Stimulated activated CD4-positive, alpha-beta T cell treated with anti-CD3 and anti-CD28 coated beads, Interleukin-4, amount 100 ng/mL, for 1 hour (primary cell): ENCODE measurements at places on chromosomes 1 and 21.
A peak's percentile ranks its signal among the peaks of the same experiment; 100 is the strongest.

DNA sequence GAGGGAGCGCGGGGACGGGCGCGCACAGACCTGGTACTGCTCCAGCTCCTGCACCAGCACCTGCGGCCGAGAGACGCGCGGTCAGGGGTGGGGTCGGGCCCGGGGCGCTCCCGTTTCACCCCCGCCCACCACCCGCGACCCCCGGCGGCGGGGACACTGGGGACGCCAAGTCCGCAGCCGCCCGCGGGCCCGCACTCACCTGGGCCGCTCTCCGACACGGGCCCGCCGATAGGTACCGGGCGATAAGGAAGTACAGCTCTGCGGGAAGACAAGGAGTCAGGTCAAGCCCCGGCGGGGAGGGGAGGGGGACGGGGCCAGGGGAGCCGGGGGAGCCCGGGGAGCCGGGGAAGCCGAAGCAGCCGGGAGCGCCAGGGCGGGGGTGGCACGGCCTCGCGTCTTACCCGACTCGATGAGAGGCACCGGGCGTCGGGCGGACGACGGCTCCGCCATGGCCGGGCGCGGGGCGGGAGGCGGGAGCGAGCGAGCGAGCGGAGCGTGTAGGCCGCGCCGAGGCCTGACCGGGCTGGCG, 326 bp downstream of the BRWD1 start:
- DNase-seq = peak; percentile 38

- no peak for DNase-seq
Observed at GRCh38 chr1:37020653-37021277, 13.6 kb downstream of the GRIK3 start.

DNA sequence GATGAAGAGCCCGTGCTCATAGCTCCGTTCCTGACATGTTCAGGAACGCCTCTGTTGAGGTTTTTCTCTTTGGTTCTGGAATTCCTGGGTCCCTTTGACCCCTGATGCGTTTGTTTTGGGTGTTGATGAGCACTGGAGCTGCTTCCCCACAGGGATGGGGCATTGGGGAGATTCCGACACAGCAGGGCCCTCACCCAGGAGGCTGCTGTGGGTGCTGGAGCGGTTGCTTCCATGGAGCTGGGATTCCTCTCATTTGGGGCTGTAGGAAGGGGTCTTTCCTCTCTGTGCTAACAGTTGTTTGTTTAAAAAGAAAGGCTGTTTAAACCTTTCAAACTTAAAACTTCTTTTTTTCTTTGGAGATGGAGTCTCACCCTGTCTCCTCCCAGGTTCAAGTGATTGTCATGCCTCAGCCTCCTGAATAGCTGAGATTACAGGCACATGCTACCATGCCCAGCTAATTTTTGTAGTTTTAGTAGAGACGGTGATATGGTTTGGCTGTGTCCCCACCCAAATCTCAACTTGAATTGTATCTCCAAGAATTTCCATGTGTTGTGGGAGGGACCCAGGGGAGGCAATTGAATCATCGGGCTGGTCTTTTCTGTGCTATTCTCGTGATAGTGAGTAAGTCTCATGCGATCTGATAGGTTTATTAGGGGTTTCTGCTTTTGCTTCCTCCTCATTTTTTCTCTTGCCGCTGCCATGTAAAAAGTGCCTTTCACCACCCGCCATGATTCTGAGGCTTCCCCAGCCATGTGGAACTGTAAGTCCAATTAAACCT, 48.9 kb downstream of the SKI start:
- DNase-seq = no peak

- no peak for DNase-seq
Observed at GRCh38 chr1:109932679-109933078, 22.0 kb downstream of the CSF1 start.

GRCh38 chr1:230509281-230509977, 83.3 kb upstream of the PGBD5 start:
- no peak for DNase-seq

GRCh38 chr1:235068158-235069121, 60.2 kb downstream of the TOMM20 start:
- DNase-seq = no peak

DNA sequence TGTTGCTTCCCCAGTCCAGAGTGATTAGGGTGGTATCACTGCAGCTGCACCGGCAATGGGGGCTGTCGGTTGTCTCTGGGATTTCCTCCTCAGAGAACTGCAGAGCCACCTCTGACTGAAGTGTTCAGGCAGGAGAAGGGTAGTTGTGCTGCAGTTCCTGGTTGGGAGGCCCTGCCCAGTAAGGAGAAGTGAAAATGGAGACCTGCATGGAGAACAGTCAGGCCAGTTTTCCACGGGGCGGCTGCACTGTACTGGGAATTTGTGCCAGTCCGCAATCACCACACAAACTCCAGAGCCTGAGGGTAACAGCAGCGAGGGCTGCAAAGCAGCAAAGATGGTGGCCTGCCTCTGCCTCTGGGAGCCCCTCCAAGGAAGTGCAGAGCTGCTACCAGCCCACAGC, 58.1 kb upstream of the CCDC190 start:
- no peak for DNase-seq

GRCh38 chr1:23081376-23081775, 62.1 kb downstream of the KDM1A start:
- DNase-seq = no peak

DNA sequence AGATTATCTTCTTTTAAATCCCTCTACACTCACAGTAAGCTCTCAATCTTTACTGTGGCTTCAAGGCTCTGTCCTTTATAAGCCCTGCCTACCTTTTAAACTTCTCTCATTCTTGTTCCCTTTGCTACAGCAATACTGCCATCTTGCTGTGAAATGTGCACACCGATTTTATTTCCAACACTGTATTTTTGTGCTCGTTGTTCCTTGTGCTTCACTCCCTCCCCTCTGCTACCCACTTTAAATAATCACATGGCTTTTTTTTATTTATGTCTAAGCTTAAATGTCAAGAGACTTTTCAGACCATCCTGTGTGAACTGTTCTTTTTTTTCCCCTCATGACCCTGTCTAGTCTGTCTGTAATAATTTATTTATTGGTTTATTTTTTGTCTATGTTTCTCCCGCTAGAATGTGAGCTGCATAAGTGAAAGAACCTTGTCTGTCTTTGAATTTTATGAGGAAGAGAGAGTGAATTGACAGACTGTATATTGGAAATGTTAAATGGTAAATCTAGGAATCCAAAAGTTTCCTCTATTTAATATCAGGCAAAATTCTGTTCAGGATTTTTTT, 45.7 kb downstream of the ABCD3 start:
- no peak for DNase-seq

GRCh38 chr1:32241001-32241763, 5.8 kb upstream of the FAM167B start:
- peak; percentile 46 for DNase-seq

DNA sequence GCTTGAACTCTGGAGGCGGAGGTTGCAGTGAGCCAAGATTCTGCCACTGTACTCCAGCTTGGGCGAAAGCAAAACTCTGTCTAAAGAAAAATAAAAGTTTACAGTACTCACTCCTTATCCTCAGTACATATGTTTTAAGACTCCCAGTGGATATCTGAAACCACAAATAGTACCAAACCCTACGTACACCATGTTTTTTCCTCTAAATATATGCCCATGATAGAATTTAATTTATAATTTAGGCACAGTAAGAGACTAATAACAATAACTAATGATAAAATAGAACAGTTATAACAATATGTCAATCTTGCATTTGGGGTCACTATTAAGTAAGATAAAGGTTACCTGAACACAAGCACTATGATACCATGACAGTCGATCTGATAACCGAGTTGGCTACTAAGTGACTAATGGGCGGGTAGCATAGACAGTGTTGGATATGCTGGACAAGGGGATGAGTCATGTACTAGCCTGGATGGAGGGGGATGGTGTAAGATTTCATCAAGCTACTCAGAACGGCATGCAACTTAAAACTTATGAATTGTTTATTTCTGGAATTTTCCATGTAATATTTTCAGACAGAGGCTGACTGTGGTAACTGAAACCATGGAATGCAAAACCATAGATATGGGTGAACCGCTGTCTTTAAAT, 43.7 kb downstream of the ST7L start:
- DNase-seq = no peak

DNA sequence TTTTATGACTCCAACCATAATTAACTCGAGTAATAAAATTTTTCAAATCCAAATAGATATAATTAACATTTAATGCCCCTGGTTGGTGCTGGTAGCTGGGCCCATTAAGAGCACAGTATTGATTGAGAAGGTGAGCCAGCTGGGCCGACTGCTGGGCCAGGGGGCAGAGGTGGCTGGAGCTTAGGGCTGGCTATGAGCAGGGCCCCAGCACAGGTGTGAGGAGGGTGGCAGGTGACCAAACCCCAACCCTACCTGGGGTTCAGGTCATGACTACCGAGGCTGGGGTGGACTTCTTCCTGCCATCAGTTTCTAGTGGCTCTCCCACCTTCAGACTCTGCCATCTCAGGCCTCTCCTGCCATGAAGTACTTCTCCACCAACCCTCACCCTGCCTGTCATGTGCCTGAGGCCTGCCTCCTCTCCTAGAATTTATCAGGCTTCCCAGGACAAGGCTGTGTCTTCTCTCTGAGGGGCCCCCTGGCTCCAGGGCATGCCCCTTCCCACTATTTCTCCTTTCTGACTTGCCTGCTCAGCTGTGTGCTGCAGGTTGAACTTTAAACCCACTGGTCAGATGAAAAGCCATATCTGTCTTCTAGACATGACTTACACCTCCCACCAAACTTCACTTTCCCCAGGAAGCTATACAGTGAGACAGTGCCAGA, 85.6 kb downstream of the TMEM53 start:
- no peak for DNase-seq

DNA sequence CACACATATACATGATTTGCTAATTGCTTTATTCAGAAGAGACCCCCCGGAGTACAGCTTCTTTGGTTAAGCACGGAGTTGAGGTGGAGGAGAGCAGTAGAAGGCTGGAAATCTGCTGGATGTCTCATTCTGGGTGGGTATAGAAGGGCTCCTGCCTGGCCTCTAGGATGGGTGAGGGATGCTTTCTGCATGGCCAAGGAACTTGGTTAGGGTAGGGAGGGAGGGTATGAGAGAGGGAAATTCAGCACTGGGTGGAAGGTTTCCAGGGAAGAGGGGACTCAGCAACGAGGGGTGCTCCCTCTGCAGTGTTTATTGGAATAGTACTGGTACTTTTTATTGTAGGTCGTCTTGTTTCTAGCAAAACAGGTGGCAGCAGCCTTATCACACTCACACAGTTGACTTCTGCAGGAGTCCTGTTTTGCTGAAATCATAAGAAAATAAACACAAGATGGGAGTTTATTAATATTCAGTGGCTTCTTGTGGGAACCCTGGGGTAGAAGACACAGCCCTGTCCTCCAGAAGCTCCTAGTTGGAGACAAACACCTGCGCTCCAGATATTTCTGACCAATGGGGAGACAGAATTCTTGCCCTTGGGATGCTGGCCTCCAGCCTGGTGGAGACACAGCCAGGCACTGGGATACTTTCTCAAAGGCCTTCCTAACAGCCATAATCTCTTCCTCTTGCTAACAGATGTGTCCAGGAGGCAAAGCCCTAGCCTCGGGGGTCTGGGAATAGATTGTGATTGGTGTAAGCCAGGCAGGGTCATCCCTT, 3.8 kb downstream of the PLA2G2A start:
- no peak for DNase-seq

- DNase-seq = no peak
Observed at GRCh38 chr1:198788561-198789064, 149.8 kb downstream of the PTPRC start.

GRCh38 chr1:1080122-1080757, 6.1 kb upstream of the RNF223 start:
- DNase-seq = peak; percentile 16

DNA sequence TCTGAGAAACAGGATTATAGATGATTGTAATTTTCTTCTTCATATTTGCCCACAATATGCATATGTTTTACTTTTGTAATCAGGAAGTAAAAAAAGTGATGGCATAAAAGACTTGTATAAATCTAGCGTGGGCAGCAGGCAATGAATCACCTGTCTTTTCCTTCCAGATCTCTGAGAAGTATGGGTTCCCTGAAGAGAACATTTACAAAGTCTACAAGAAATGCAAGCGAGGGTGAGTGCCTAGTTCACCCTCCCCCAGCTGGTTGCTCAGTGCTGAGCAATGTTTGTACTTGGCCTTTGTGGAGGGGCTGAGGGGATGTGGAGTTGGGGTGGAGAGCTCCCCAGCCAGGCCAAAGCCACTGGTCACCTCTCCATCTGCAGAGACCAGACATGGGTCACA, 30.7 kb downstream of the GRHL3 start:
- DNase-seq = peak; percentile 26

- no peak for DNase-seq
Observed at GRCh38 chr1:17755120-17755519, at the start of gene ACTL8. Gene ACTL8, plus strand, starts transcription at chr1:17755333. Its CDS starts 67,676 bp downstream, at chr1:17823009.

- DNase-seq = no peak
Observed at GRCh38 chr21:25409978-25410377, 197.3 kb downstream of the MRPL39 start.

- no peak for DNase-seq
Observed at GRCh38 chr21:45006536-45007095, 66.8 kb downstream of the SLX9 start.
